CD8-positive, alpha-beta memory T cell (primary cell): ENCODE measurements at places on chromosomes 4 and X. TPM values are rescaled to one million over a fixed set of nuclear protein-coding genes. Genes with fewer than 3 reads are reported as not detected.

- no peaks in the 10 kb centered on the region for H3K27me3 ChIP-seq
- no peaks in the 10 kb centered on the region for H3K4me1 ChIP-seq
- no peak overlapping the region for H3K4me3 ChIP-seq
- no peak overlapping the region for H3K27ac ChIP-seq
- DNase-seq, result no peak
- H3K36me3 ChIP-seq, result no peaks in the 10 kb centered on the region
Measured at GRCh38 chrX:70168238-70169188, 8.8 kb upstream of the DGAT2L6 start.

DNA sequence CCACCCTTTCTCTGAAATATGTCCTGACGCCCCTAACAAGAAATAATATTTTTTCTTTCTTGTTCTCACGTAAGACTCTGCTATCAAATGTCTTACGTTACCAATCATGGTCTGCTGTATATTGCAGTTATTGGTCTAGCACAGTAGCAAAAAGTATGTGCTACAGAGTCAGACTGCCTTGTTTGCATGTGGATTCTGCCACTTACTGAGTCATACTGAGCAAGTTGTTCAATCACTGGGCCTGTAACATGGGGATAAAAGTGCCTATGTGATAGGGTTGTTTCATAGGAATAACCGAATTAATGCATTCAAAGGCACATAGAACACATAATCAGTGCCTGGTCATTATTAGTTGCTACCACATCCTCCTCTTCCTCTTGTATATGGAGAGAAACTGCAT, 14.1 kb downstream of the RPGR start:
- no peak overlapping the region for H3K4me3 ChIP-seq
- H3K36me3 ChIP-seq, result no peaks in the 10 kb centered on the region
- no peak overlapping the region for H3K27ac ChIP-seq
- no peaks in the 10 kb centered on the region for H3K27me3 ChIP-seq
- DNase-seq, result no peak
- no peaks in the 10 kb centered on the region for H3K4me1 ChIP-seq

DNA sequence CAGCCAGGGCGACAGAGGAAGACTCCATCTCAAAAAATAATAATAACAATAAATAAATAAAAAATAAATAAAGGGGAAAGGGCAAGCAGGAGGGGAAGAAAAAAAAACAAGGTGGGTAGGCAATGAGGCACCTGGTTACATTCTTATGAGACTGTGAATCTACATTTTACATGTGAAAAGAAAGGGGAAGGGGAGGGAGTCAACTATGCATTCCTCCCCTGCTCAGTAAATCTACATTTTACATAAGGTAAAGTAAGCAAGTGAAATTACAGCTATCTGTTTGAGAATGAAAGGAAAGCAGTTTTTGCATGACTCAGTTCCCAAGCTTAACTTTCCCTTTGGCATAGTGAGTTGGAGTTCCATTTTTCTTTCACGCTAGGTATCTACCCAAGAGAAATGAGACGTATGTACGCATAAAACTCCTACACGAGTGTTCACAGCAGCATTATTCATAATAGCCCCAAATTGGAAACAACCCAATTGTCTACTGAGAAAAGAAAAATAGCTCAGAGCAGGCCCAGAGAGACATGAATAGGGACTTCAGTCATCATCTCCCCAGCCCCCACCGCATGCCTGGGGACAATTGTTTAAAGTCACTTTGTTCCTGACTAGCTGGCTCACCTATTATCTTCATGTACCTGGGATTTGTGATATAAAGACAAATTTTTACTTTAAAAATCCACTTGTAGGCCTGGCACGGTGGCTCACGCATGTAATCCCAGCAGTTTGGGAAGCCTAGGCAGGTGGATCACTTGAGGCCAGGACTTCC, 52.4 kb downstream of the DDX3X start:
- no peak overlapping the region for H3K27ac ChIP-seq
- no peaks in the 10 kb centered on the region for H3K27me3 ChIP-seq
- peaks cover 9% of the 10 kb centered on the region for H3K4me1 ChIP-seq
- no peaks in the 10 kb centered on the region for H3K36me3 ChIP-seq
- no peak overlapping the region for H3K4me3 ChIP-seq
- no peak for DNase-seq

GRCh38 chr4:137774501-137774900, 242.2 kb upstream of the PCDH18 start:
- DNase-seq, result no peak
- no peaks in the 10 kb centered on the region for H3K36me3 ChIP-seq
- H3K4me3 ChIP-seq, result no peak overlapping the region
- no peaks in the 10 kb centered on the region for H3K4me1 ChIP-seq

- H3K27ac ChIP-seq, result no peak overlapping the region
- no peaks in the 10 kb centered on the region for H3K4me1 ChIP-seq
- no peaks in the 10 kb centered on the region for H3K27me3 ChIP-seq
- H3K36me3 ChIP-seq, result no peaks in the 10 kb centered on the region
Measured at GRCh38 chrX:22533898-22534297, 261.2 kb downstream of the CBLL2 start.

Gene XPNPEP2
- 0.29 TPM for total RNA-seq

Gene TMPRSS11B
- not detected for total RNA-seq
